ENCODE measurements at places on chromosomes 4 and X.
A peak's percentile ranks its signal among the peaks of the same experiment; 100 is the strongest.

DNA sequence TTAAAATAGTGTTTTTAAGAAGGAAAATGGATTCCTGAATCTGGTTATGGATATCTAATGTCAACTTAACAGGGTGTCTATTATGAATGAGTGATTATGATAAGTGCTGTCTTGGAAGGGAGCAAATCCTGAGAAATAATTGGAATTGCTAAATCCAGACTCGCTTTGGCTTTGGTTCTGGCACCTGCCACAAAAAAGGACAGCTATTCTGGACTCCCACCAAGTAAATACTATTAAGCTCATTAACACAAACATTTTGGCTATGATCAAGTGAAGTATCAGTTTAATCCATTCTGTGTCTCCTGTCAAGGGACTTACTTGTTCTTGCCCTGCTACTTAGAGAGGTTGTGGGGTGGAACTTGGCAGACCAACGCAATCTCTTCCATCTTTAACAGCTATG lies 403.7 kb downstream of the CENPC start:
- no peak overlapping the region for H3K27ac ChIP-seq
- H3K4me3 ChIP-seq, result no peak overlapping the region
- H3K4me1 ChIP-seq, result no peaks in the 10 kb centered on the region

GRCh38 chr4:51906167-51906958 lies 63.4 kb downstream of the DCUN1D4 start:
- H3K4me3 ChIP-seq, result no peak overlapping the region
- no peaks in the 10 kb centered on the region for H3K4me1 ChIP-seq
- no peak overlapping the region for H3K27ac ChIP-seq
- H3K27me3 ChIP-seq, result no peaks in the 10 kb centered on the region
- DNase-seq, result peak; percentile 6

- DNase-seq, result no peak
- no peak overlapping the region for H3K27ac ChIP-seq
- no peak overlapping the region for H3K4me3 ChIP-seq
Measured at GRCh38 chr4:3690551-3691152, 75.5 kb upstream of the ADRA2C start.

DNA sequence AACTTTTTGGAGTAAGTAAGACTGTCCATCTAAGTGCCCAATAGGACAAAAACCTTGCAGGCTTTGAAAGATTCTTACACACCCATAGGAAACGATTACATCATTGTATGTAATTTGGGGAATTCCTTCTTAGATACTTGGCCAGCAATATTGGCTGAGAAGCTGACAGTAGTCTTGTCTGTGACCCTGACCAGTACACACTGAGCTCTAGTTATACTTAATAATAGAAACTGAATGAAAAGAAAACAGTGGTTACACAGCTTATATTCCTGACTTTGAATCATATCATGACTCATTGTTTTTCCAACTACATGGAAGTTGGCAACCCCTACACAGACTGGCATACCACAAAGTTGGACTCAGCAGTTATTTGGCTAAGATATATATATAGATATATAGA lies 7.1 kb upstream of the TLR2 start:
- H3K36me3 ChIP-seq, result no peaks in the 10 kb centered on the region
- no peak overlapping the region for H3K4me3 ChIP-seq
- peak; percentile 18 for DNase-seq
- H3K27ac ChIP-seq, result no peak overlapping the region
- peaks cover 6% of the 10 kb centered on the region for H3K4me1 ChIP-seq

DNA sequence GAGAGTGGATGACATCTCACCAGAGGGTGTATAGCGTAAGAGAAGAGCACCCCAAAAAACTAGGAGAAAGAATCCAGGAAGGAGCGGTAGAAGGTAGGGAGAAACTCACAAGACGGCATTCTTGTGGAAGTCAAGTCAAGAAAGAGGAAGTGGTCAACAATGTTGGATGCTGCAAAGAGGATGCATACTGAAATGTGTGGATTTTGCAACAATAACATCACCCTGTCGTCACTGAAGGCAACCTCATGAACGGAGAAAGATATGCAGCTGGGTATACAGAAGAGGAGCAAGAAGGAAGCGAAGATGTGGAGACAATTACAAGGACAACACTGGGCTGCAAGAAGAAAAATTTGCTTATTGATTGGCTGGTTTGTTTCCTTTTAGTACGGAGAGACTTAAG lies 11.4 kb upstream of the TAPT1 start:
- no peak overlapping the region for H3K27ac ChIP-seq
- H3K36me3 ChIP-seq, result no peaks in the 10 kb centered on the region
- H3K4me1 ChIP-seq, result no peaks in the 10 kb centered on the region
- H3K27me3 ChIP-seq, result no peaks in the 10 kb centered on the region
- no peak overlapping the region for H3K4me3 ChIP-seq
- DNase-seq, result no peak

- H3K36me3 ChIP-seq, result no peaks in the 10 kb centered on the region
- no peak overlapping the region for H3K27ac ChIP-seq
- peak; percentile 41 for DNase-seq
- H3K4me3 ChIP-seq, result no peak overlapping the region
Measured at GRCh38 chr4:73309211-73309610, 50.6 kb upstream of the ANKRD17 start.

DNA sequence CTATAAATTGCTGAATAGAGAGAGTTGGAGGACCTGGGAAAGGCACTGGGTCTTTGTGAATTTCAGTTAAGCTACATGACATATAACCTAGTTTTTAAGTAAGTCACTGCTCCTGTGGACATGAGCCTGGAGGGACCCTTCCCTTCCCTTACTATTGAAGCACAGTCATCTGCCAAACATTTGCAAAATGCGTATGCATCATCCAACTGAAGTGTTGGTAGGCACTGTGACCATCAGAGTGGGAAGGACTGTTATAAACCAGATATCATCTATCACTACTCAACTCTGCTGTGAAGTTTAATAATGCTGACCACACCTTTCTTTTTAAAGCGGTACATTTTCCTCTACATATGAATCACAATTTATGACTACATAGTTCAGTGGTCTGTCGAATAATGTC lies 5.2 kb downstream of the GABRA3 start:
- peaks cover 8% of the 10 kb centered on the region for H3K27me3 ChIP-seq
- no peak overlapping the region for H3K27ac ChIP-seq
- H3K4me1 ChIP-seq, result no peaks in the 10 kb centered on the region
- DNase-seq, result no peak
- no peaks in the 10 kb centered on the region for H3K36me3 ChIP-seq

GRCh38 chr4:90403781-90404180 lies 276.6 kb downstream of the CCSER1 start:
- no peak overlapping the region for H3K27ac ChIP-seq
- no peak for DNase-seq
- H3K27me3 ChIP-seq, result no peaks in the 10 kb centered on the region
- no peaks in the 10 kb centered on the region for H3K36me3 ChIP-seq

GRCh38 chrX:3345281-3346191 lies 916 bp downstream of the MXRA5 start:
- peak overlapping the region; percentile 75 for H3K4me3 ChIP-seq
- no peaks in the 10 kb centered on the region for H3K4me1 ChIP-seq
- peak; percentile 74 for DNase-seq
- H3K27ac ChIP-seq, result peak overlapping the region; percentile 29

DNA sequence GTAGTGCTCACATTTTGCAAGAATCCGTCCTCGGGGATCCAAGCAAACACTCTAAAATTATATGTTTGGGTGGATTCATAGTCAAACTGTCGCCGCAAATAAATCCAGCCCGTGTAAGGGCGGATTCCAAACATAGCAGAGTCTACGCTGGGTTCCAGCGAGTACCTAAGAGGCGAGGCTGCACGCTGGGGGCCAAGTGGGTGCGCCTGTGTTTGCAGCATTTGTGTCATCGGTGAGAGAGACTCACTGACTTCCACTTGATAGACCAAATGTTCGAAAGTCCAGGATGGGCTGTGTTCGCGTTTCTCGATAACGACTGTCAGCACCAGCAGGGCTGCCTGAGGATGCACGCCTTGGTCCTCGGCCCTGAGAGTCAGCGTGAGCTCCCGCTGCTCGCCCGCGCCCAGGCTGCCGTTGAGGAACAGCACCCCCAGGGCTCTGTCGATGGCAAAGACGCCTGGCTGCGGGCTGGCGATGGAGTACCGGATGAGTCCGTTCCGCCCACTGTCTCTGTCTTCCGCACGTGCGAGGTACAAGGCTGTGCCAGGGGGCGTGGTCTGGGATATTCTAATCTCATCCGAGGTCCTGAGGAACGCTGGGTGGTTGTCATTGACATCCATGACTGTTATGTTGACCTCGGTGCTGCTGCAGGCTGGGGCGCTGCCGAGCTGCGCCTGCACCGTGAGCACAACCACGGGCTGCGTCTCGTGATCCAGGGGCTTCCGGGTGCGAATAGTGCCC lies 158.7 kb downstream of the DCHS2 start:
- DNase-seq, result peak; percentile 35
- no peak overlapping the region for H3K27ac ChIP-seq
- peak overlapping the region; percentile 42 for H3K4me3 ChIP-seq
- H3K4me1 ChIP-seq, result peaks cover 7% of the 10 kb centered on the region

DNA sequence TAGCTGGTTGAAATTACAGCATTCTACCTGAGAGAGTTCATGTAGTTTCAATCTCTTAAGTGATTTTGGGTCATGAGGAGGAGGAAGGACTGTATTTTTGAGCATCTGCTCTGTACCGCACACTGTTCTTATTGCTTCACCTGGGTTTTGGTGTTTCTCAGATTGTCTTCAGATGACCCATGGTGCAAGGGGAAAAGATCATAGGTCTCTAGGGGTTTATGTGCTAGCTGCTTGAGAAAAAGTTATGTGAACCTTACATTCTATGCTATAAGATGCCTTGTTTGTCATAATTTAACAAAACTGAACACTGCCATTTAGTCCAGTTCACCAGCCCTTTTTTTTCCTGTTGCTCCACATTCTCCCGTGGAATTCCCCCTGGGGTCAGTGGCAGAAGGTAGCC lies 60.4 kb downstream of the PDK3 start:
- no peak overlapping the region for H3K4me3 ChIP-seq
- no peaks in the 10 kb centered on the region for H3K27me3 ChIP-seq
- no peaks in the 10 kb centered on the region for H3K36me3 ChIP-seq

GRCh38 chr4:10036807-10037342 lies 15.6 kb upstream of the SLC2A9 start:
- DNase-seq, result no peak
- peaks cover 14% of the 10 kb centered on the region for H3K4me1 ChIP-seq
- H3K36me3 ChIP-seq, result no peaks in the 10 kb centered on the region
- H3K27ac ChIP-seq, result no peak overlapping the region

- H3K4me3 ChIP-seq, result no peak overlapping the region
- DNase-seq, result peak; percentile 47
- H3K27me3 ChIP-seq, result no peaks in the 10 kb centered on the region
- H3K4me1 ChIP-seq, result no peaks in the 10 kb centered on the region
- no peak overlapping the region for H3K27ac ChIP-seq
Measured at GRCh38 chr4:107801766-107802211, 22.9 kb upstream of the SGMS2 start.

GRCh38 chr4:21192367-21192766 lies 492.1 kb downstream of the PACRGL start:
- H3K4me3 ChIP-seq, result no peak overlapping the region
- no peaks in the 10 kb centered on the region for H3K36me3 ChIP-seq
- H3K27ac ChIP-seq, result no peak overlapping the region
- no peak for DNase-seq
- no peaks in the 10 kb centered on the region for H3K27me3 ChIP-seq
- no peaks in the 10 kb centered on the region for H3K4me1 ChIP-seq

- H3K4me1 ChIP-seq, result peaks cover 3% of the 10 kb centered on the region
- no peak overlapping the region for H3K27ac ChIP-seq
- H3K4me3 ChIP-seq, result no peak overlapping the region
- peaks cover 3% of the 10 kb centered on the region for H3K27me3 ChIP-seq
Measured at GRCh38 chrX:1581132-1581531, 10.3 kb upstream of the AKAP17A start.

DNA sequence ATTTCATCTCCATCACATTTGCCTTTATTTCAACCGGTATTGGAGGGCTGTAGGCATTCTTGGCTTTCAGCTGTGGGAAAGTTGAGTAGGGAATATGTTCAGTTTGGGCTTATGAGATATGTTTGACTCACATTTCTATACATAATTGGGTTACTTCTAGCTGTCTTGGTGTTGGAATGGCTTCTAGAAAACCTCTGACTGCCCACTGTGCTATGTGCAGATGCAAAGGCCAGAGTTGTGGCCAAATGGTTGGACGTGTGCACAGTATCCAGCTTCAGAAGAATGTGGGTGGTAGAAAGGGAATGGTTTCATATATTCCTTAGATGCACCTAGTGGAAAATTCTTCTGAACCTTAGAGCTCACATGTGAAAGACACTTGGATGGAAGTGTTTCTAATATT lies 92.6 kb upstream of the H2AZ1 start:
- no peaks in the 10 kb centered on the region for H3K36me3 ChIP-seq
- H3K27me3 ChIP-seq, result no peaks in the 10 kb centered on the region
- no peak overlapping the region for H3K27ac ChIP-seq
- no peak for DNase-seq

DNA sequence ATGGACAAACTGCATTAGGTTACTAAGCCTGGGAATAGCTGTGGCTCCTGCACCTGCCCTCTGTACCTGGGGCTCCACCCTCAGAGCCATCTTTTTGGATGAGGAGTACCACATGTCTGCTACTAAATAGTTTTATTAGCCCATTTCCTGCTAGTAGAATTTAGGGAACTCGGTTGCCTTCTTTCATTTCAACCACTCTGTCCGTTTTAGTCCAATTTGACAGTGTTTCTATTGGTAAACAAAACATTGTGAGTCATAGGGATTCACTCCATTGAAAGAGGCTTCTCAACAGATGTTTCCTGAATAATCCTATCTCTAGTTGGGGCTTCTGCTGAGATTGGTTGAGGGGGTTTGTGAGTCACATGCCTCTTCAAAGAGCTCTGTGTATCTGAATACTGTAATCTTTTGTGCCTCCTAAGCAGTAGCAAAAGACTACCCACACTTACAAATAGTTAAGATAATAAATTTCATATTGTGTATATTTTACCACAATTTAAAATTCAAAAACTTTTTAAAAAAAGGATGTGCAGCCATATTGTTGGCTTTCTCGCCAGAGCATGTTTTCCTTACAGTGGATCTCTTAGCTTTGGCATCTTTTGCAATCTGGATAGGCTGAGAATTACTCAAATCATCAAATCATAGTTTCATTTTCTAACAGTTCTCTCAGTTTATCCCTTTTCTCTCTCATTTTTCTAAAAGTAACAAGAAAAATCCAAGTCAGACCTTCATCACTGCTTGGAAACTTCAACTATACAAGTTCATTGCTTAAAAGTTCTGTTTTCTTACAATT lies 9.9 kb downstream of the FAM200B start:
- peaks cover 16% of the 10 kb centered on the region for H3K36me3 ChIP-seq
- DNase-seq, result peak; percentile 97
- H3K27ac ChIP-seq, result peak overlapping the region; percentile 98
- H3K4me3 ChIP-seq, result peak overlapping the region; percentile 41

- H3K4me3 ChIP-seq, result no peak overlapping the region
- H3K27me3 ChIP-seq, result no peaks in the 10 kb centered on the region
- H3K27ac ChIP-seq, result no peak overlapping the region
- DNase-seq, result peak; percentile 22
- peaks cover 2% of the 10 kb centered on the region for H3K4me1 ChIP-seq
Measured at GRCh38 chr4:88979276-88979675, 77.7 kb downstream of the FAM13A start.

All from mesenchymal stem cell (in vitro differentiated cells and primary cell).